ENCODE measurements at places on chromosomes 5 and 9. TPM values are rescaled to one million over a fixed set of nuclear protein-coding genes. Genes with fewer than 3 reads are reported as not detected.
A peak's percentile ranks its signal among the peaks of the same experiment; 100 is the strongest.

Gene GMCL2
- not detected for polyA plus RNA-seq

Gene BTNL3
- not detected for polyA plus RNA-seq

Gene PCDHB15
- polyA plus RNA-seq = 0.28 TPM

Gene ACOT12
- not detected for polyA plus RNA-seq

Gene FGF1
- polyA plus RNA-seq = 5.0 TPM

DNA sequence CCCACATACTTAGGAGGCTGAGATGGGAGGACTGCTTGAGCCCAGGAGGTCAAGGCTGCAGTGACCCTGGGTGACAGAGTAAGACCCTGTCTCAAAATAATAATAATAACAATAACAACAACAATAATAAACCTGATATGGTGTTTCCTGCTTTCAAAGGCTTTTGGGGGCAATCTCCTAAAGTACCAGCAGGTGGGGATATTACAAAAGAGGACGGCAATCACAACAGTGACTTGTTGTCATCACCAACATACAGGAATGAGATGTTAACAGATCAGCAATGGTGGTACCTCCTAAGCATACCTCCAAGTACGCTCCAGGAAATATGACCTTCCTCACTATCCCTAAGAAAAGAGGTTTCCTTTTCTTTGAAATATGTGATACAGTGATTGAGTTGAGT, 91.1 kb upstream of the RNF180 start:
- peak; percentile 31 for DNase-seq

- no peak for DNase-seq
Observed at GRCh38 chr9:136010615-136011361, 49.6 kb upstream of the UBAC1 start.

DNA sequence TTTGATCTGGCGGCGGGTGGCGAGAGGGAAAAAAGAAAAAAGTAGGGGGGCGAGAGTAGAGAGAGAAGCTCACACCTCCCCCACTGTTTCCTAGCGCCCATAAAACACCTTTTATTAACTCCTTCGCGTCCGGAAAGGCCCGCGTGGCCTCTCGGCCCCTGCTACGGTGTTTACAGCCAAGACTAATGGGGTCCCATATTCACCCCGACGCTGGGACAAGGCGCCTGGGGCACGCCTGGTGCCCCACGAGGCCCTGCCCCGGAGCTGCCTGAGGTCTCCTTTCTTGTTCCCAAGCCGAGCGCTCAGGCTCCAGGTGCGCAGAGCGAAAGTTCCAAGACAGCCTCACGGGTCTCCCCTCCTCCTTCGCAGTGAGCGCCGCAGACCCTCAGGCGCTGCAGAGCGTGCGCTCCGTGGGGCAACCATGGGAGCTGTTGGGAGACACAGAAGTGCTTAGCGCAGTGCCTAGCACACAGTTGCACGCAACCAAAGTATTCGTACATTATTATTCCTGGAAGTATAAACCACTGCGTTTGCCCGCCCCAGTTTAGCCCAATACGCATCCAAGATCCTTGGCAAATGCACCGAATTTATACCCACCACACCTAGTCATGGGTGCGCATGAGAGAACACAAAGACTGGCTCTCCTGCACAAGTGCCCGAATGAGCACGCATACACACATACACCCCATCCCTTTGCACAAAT, 4.3 kb downstream of the HAND1 start:
- no peak for DNase-seq

DNA sequence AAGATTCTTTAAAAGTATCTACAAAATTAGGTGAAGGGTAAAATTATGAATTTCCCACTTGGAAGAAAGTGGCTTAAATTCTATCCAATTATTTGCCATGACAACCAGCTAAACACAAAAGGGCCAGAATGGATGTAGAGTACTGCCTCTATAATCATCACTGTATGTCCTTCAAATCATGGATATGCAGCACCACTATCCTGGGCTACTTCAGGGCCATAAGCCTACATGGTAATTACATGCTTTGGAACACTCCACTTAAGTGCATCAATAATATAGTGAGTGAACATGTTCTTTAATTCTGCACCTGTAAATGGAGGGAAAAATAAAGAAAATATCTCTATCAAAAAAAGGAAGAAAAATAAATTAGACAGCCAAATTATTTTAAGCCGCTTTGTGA, 575.2 kb downstream of the ISL1 start:
- DNase-seq = no peak

All from mammary epithelial cell (primary cell).